Activated CD8-positive, alpha-beta memory T cell treated with anti-CD3 and anti-CD28 coated beads for 4 hours (primary cell): ENCODE measurements at places on chromosomes 4 and X.
A peak's percentile ranks its signal among the peaks of the same experiment; 100 is the strongest.

GRCh38 chrX:120264341-120264740 is 13.7 kb downstream of the ZBTB33 start:
- DNase-seq, result no peak

- DNase-seq, result no peak
Observed at GRCh38 chr4:69523385-69524132, 27.9 kb upstream of the UGT2B4 start.

DNA sequence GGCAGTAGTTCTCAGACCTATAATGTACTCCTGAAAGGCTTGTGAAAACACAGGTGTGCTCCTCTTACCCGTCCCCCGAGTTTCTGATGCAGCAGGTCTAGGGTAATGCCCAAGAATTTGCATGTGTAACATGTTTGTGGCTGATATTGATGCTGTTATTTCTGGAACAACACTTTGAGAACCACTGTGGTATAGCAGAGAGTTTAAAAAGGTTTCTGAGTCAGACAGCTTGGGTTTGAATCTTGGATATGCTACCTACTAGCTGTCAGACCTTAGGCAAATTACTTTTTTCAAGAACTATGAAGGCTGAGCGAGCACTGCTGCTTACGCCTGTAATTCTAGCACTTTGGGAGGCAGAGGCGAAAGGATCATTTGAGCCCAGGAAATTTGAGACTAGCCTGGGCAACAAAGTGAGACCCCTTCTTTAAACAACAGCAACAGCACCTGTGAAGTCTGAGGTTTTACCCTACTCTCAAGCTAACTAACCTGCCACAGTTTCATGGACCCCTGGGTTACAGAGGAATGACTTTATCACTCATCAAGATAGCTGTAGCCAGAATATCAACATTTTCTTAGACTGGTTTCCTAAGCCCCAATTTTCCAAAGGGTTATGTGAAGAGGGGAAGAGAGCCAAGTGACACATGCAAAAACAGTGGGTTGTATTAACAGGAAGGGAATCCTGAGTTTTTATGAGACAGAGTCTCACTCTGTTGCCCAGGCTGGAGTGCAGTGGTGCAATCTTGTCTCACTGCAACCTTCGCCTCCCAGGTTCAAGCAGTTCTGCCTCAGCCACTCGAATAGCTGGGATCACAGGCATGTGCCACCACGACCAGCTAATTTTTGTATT is 5.1 kb downstream of the AFF1 start:
- DNase-seq, result no peak

DNA sequence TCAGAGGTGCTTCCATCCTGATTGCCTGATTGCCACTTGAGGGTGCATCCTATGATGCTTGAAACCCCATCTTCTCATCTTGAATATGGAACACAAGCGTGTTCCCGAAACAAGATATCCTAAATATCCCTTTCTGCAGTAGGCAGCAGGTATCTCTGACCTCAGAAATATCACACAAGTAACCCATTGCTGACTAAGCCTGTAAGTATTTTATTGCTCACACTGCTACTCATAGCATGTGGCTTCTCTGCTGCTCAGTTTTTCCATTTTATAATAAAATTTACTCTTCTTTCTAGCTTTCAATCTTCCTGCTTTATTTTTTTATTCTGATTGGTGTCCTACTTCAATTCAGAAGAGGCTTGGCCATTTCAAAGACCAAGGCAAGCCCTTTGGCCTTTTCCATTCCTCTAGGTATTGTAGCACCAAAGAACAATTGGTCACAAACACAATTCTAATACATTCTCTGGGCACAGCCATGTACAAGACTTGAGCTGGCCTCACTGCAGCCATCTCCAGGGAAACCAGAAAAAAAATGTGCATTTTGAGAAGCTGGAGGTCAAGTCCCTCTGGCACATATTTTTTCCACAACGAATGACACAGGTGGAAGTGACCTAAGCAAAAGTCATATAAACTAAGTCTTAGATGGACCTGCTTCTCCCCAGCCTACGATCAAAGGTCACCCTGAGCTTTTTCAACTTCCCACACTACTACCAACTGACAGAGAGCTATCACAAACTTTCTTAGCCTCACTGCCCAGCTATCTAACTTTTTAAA is 107.0 kb downstream of the OR13H1 start:
- DNase-seq, result no peak

GRCh38 chr4:41303372-41304118 is 46.8 kb downstream of the UCHL1 start:
- no peak for DNase-seq

GRCh38 chr4:21753084-21753760 is 195.3 kb downstream of the KCNIP4 start:
- DNase-seq, result no peak

DNA sequence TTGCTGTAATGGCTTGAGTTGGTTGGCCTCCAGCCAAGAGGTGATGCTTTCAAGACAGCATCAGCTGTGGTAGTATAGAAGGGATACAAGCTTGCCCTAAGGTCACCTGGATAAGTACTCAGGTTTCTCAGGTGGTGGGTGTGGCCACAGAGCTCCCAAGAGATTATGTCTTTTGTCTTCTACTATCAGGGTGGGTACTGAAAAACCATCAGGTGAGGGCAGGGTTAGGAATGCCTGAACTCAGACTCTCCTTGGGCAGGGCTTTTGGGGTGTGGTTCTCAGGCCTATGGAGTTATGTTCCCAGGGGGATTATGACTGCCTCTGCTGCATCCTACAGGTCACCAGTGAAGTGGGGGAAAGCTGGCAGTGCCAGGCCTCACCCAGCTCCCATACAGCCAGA is 654.6 kb upstream of the GALNT7 start:
- no peak for DNase-seq

DNA sequence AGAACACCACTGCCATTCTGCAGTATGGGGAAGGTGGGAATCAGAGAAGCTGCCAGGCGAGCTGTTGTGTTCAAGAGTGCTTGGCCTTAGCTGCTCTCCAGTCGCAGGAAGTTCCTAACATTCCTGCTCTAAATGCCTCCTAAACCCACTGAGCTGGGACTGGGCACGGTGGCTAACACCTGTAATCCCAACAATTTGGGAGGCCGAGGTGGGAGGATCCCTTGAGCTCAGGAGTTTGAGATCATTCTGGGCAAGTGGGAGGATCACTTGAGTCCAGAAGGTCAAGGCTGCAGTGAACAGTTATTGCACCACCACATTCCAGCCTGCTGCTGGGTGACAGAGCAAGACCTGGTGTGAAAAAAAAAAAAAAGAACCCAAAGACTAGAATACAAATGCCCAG is 690.3 kb upstream of the FAM241A start:
- DNase-seq, result no peak

- DNase-seq, result no peak
Observed at GRCh38 chr4:117699595-117699994, 334.7 kb upstream of the NDST3 start.

DNA sequence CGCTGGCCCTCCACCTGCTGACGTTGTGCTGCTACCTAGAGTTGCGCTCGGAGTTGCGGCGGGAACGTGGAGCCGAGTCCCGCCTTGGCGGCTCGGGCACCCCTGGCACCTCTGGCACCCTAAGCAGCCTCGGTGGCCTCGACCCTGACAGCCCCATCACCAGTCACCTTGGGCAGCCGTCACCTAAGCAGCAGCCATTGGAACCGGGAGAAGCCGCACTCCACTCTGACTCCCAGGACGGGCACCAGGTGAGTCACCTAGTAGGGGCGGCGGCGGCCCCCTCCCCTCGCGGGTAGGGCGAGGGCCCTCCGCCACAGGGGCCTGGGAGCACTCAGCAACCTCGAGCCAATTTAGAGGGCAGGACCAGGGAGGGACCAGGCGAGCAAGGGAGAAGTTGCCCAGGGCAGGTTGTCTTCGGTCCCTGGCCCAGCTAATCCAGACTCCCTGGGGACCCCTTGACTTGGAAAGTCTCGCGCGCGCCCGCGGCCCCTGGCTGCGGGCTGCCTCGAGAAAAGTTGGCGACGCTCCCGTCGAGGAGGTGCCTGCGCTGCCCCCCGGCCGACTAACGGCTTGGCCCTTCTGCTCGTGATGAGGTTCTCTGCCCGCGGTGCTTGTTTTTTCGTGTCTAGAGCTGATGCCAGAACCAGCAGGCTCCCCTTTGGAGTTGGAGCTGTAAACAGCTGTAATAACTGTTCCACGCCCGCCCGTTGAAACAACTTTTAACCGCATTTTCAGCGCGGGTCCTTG is 717 bp downstream of the EDA start:
- no peak for DNase-seq

DNA sequence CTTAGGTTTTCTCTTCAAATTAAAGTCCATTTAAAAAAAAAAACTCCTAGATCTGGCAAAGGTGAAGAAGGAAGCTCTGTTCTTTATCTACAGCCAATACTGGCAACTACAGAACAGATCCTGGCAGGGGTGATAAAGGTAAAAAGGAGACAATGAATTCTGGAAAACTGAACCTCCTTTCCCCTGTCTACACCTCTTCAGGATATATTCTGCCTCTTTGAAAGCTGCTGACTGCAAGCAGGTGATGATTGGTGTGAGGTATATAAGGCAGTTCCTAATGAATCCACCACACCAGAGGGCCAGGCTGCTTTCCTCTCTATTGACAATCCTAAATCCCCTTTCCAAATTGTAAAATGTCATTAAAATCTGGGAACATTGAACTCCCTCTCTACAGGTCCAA is 370.1 kb downstream of the PPP3CA start:
- DNase-seq, result no peak

GRCh38 chr4:56698329-56698728 is 17.2 kb upstream of the HOPX start:
- DNase-seq, result no peak

DNA sequence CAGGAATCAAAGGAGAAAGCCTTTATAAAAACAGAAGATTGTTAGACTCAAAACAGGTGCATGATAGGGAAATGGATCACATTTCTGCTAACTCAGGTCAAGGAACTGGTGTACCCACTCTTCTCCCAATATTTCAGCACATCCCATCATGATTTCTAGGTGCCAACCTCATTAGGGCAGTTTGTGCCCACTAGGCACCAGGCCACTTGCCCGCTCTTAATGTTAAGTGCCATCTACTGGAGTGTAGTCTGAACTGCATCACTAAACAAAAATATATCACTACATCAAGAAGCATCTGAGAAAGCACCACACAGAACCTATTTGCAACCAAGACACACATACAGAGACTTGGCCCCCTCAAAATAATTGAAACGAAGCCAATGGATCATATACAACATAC is 140.4 kb upstream of the GRID2 start:
- DNase-seq, result no peak

DNA sequence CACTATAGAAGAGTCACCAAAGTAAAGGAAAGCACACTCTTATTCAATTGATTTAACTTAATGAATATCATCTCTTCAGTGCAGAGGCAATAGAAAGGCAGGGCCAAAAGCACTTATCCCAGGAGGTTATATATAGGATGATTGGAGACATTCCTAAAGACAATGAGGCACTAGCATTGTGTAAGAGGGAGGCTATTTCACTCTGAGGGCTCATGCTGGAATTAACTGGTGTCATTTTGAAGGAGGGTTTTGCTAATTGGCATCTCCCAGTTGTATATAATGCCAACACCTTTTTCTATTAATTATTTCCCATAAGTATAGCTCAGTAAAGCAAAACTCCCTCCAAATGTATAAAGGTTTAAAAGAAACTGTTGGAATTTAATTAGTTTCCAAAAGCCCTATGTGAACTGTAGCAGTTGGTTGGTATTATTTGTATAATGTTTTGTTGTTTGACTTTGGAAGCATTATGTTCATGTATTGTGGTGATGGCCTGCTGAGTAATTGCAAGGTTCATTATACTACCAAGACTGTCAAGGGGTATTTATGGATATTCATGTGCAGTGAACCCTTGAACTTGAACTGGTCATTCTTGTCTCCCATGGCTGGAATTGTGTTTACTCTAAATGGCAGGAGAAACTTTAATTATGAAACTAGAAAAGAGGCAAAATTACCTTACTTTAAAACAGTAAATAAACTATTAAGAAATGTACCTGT is 270.3 kb downstream of the BMPR1B start:
- no peak for DNase-seq

- DNase-seq, result peak; percentile 56
Observed at GRCh38 chr4:99946356-99947189, at the start of gene DNAJB14. Gene DNAJB14 (minus strand): TSS chr4:99946618. CDS start chr4:99946571, 47 bp downstream.

- no peak for DNase-seq
Observed at GRCh38 chrX:27565992-27566391, 24.2 kb upstream of the DCAF8L2 start.

DNA sequence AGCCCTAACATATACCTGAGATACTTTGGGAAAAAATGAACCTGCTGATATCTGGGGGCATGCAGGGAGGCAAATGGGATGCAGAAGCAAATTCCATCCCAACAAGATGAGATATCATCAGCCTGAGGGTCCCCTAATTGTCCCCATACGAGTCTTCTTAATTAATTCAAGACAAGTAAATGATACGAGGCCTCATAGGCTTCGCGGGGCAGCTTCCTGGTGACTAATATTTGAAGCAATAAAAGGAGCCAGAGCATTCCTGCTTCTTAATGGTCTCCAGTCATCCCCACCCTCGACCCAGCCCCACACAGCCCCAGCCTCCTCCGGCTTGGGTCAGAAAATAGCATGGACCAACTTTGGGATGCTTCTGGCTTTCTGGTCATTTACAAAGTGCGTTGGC is 99.6 kb upstream of the MSX1 start:
- no peak for DNase-seq
